Activated CD8-positive, alpha-beta T cell treated with anti-CD3 and anti-CD28 coated beads for 36 hours (primary cell): ENCODE measurements at places on chromosomes 6 and 20.

DNA sequence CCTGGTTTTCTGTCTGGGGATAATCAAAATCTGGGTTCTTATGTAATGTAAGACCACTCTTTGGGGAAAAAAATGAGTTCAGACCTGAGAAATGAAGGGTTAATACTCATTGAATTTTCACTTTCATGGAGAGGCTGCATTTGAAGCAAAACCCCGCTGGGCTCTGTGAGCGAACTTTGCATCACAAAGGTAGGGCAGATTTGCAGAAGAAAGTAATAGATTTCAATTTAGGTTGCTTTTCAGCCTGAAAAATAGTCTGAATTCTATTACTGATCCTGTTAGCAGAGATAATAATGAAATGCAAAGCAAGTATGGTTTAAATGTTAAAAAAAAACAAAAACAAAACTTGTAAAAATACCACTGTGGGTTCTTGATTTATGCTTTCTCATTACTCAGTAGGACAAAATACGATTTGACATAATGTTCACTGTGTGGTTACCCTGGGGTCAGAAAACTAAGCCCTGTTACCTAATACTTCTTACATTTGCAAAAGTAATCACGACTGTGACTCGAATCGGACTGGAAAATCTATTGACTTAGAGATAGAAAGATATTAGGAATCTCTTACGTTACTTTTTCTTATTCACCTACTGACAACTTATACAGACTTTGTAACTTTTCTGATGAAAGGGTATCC, 72.2 kb downstream of the UST start:
- DNase-seq, result no peak

- peak; percentile 88 for DNase-seq
Observed at GRCh38 chr20:35311409-35311808, 19.2 kb upstream of the FAM83C start.

GRCh38 chr6:34149831-34150400, 4.0 kb upstream of the GRM4 start:
- no peak for DNase-seq

DNA sequence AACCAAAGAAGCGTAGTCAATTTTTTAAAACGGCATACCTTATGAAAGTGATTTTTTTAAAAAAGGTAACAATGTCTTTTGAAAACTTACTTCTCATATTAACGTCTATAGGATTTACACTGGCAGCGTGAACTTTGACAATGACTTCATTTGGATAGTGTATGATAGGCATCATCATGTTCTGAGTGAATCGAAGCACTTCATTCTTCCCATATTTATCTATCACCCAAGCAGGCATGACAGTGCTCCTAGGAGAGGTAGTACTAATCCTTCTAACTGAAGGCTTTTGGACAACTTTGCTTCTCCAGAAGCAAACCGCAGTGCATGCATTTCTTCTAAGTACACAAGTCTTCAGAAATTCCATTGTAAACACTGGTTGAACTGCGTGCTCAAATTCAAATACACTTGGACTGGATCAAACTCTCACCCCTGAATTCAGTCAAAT, 618 bp downstream of the RTN4IP1 start:
- no peak for DNase-seq

DNA sequence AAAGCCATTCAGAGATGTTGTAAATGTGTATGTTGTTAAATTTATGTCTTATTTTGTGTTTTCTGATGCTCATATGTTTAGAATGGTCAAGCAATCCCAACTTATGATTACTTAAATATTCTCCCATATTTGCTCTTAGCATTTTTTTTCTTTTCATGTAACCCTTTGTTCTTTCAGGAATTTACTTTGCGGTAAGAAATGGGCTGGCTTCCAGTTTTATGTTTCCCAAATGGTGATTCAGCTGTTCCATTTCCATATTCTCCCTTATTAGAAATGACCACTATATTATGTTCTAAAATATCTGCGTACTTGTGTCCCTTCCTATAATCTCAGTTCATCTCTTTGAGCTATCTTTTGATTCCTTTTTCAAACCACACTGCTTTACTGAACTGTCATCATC, 113.7 kb downstream of the CDH26 start:
- no peak for DNase-seq
